GM13977 (cell line): ENCODE measurements at places on chromosomes 1 and 21.

- DNase-seq = no peak
Observed at GRCh38 chr1:2085080-2085479, 34.9 kb downstream of the PRKCZ start.

DNA sequence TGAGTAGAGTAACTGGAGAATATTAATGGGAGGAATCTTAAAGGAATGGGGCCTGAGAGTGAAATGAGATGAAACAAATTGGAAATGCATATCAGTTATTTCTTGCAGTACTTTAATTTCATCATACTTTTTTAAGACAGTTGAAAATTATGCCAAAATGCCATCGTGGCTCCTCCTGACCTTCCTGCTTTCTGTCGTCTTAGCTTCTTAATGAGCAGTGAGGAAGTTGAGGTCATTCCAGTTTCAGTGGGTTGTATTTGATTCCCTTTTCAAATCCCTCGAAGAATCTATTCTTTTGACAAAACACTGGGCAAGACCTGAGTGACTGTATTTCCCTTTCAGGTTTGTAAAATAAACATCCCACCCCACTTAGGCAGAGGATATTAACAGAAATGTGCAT, 134.9 kb upstream of the MAP1LC3C start:
- no peak for DNase-seq

- DNase-seq = peak; percentile 85
Observed at GRCh38 chr1:156096640-156097391, 14.6 kb upstream of the MEX3A start.

DNA sequence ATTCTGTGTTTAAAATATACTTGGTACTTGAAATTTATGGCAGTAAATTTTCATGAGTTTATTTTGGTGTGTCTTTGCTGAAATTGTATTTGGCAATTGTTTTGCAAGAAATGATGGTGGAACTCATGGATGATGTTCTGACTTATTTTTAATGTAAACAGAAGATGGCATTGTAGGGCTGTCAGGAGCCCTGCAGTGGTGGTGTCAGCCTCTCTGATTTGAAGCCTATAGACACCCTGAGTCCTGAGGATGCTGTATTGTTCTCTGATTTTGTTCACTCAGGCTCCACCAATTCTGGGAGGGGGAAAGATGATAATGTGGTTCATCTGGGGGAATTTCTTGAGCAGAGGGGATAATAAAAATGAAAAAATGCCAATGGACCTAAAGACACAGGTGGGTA, 79.8 kb downstream of the LHX8 start:
- DNase-seq = no peak

DNA sequence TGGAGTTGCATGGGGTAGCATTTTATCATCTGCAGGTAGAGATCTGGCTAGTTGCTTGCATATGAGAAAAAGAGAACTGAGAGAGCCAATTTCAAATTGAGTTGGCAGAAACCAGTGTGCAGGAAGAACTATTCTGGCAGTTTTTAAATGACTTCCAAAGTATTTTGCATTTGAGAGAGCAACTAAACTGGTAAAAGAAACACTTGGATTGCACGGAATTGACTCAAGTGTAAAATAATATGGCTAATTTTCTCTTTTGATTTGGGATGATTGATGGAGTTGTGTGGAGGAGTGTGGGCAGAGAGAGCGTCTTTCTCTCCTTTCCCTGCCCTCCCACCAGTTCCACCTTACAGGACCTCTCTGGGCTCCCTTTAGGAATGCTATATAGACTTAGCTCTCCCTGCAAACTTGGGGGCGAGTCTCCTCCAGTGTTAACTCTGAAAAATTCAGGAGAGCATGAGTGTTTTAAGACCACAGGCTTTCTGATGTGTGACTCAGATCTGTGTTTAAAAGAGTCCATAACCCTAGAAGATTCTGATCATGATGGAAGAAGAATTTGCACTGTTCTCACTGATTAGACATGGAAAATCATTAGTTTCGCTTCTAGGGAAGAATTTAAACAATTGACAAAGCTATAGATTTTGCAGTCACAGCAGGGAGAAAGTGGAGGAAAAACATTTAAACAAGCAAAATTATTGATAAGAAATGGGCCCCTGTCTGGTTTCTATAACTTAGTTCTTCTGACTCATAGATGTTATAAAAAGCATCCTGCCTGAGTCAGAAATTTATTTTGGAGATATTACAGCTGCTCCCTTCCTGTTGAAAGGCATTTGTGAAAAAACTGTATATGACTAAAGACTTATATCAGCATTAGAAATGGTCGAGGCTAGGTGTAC, 24.9 kb upstream of the CTBS start:
- peak; percentile 38 for DNase-seq

DNA sequence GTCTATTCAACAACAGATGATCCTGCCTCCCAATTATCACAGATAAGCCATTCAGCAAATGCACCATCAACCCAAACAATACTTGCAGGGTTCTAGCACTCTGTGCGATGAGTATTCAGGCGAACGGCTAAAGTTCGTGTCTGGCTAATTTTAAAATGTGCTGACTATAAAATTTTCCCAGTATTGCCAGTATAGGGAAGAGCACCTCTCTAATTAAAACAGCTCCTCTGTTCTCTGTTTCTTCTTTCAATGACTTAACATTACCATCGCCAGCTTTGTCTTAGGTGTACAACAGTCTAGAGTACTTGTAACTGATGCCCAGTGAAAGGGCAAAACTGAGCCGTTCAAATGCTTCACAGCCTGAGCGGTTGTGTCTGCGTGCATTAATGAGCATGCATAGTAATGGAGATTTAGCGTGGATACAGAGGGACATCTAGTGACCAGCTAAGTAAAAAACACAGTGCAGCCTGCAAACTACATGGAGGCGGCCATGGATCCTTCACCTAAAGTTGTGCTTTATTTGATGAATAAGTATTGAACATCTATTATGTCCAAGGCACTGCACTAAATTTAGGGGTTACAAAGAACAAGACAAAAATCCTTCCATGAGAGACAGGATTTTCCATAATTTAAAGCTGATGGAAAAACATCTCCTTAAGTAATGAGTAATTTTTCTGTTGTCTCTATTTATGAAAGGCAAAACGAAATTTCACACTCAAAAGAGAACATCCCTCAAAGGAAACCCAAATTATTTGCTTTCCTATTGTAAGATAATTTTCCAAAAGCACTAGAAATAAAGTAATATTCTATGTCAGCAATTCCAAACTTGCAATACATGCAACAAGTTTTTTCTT, 120.0 kb downstream of the SETD4 start:
- DNase-seq = peak; percentile 29

DNA sequence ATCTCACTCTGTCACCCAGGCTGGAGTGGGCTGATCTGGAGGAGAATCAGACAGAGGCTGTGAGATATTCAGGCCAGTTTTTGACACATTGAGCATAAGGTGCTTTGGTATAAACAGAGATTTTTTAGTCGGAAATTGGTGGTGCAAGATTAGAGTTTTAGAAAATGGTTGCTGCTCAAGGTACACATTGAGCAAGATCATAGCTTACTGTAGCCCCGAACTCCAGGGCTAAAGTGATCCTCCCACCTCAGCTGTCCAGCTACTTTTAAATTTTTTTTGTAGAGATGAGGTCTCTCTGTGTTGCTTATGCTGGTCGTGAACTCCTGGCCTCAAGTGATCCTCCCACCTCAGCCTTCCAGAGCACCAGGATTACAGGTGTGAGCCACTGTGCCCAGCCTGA, 43.9 kb upstream of the USP1 start:
- DNase-seq = no peak

DNA sequence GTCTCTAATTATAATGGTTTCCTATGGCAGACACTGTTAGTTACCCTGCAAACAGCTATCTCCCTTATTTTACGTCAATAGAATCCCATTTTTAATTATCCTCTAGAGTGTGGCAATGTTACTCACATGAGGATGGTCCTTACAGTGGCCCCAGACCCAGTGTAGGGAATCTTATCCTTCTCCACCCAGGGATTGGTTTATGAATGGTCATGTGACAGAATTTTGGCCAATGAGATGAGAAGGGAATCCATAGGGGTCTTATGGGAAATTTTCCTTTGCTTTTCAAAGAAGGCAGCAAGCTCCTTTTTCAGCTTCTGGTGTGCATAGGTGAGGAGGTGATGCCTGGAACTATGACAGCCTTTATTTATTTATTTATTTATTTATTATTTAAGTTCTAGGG, 59.0 kb upstream of the HUNK start:
- no peak for DNase-seq

GRCh38 chr21:33025106-33025488, 638 bp upstream of the OLIG2 start:
- peak; percentile 36 for DNase-seq

DNA sequence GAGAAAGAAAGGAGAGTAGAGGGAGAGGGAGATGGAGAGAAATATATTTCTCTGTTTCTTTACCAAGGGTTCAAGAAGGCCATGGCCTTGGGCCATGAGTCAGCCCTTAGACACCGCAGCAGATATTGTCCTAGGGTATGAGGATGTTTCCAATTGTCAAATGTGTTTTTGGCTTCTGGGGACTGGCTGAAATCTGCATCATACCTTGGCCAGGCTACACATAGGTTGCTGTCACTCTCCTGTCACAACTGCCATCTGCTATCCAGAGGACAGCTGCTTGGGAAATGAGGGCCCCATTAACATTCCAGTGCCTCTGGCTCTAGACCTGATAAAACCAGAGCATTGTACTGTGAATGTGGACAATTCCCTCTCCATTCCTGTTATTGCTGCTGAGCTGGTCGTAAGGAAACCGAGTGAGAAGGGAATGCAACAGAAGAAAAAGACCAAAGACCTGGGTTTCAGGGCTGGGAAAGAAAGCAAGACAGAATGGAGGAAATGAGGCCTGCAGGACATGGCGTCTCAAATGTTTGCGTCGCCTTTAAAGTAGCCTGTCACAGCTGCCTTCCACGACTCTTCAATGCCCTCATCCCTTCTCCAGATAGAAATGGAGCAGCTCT, 8.8 kb upstream of the PIGC start:
- no peak for DNase-seq

GRCh38 chr1:232259333-232259732, 370.6 kb downstream of the SIPA1L2 start:
- DNase-seq = no peak

DNA sequence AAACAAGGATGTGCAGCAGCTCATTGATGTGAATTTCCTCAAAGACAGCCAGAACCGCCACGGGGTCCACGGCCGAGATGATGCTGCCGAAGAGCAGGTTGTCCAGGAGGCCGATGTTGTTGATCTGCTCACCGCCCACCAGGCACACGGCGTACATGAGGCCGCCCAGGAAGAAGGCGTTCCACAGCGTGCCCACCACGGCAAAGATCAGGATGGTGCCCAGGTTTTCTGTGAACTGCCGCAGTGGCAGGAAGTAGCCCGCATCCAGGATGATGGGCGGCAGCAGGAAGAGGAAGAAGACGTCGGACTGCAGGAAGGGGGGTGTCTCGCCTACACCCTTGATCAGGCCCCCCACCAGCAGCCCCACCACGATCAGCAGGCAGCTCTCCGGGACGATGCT, 41.1 kb downstream of the SLC9A1 start:
- DNase-seq = no peak

- no peak for DNase-seq
Observed at GRCh38 chr1:19260211-19261138, 8.9 kb downstream of the MRTO4 start.

GRCh38 chr1:85495556-85495955, 30.6 kb upstream of the DDAH1 start:
- no peak for DNase-seq

GRCh38 chr1:41607808-41608207, 123.3 kb upstream of the EDN2 start:
- DNase-seq = no peak

GRCh38 chr1:13960375-13960987, 260.5 kb downstream of the PRDM2 start:
- DNase-seq = peak; percentile 74

GRCh38 chr1:206582971-206583706, 29.1 kb downstream of the EIF2D start:
- DNase-seq = no peak

DNA sequence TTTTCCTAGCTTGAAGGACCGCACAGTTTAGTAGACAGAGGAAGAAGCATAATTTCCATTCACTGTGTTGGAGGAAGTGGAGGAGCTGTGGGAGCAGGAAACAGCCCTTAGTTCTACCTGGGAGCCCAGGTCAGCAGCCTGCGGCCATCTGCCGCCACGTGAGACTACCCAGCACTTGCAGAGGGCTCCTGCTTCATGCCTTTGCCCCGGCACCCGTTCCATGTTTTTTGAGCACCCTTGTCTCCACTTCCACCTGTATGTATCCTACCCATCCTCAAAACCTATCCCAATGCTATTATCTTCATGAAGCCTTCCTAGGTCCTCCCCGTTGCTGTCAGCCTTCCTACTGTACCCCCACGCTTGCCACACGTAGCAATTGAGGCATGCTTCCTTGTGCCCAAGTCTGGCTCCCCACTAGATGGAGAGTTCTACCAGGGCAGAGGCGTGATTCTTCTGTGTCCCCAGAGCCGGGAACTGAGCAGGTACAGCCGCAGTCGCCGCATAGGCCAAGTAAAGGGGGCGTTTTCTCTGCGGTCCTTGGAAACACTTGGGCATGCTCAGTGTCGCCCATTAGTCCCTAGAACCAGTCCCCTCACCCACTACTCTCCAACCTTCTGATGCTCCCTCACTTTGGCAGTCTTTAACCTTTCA, 1.9 kb downstream of the SLC6A9 start:
- DNase-seq = peak; percentile 69

DNA sequence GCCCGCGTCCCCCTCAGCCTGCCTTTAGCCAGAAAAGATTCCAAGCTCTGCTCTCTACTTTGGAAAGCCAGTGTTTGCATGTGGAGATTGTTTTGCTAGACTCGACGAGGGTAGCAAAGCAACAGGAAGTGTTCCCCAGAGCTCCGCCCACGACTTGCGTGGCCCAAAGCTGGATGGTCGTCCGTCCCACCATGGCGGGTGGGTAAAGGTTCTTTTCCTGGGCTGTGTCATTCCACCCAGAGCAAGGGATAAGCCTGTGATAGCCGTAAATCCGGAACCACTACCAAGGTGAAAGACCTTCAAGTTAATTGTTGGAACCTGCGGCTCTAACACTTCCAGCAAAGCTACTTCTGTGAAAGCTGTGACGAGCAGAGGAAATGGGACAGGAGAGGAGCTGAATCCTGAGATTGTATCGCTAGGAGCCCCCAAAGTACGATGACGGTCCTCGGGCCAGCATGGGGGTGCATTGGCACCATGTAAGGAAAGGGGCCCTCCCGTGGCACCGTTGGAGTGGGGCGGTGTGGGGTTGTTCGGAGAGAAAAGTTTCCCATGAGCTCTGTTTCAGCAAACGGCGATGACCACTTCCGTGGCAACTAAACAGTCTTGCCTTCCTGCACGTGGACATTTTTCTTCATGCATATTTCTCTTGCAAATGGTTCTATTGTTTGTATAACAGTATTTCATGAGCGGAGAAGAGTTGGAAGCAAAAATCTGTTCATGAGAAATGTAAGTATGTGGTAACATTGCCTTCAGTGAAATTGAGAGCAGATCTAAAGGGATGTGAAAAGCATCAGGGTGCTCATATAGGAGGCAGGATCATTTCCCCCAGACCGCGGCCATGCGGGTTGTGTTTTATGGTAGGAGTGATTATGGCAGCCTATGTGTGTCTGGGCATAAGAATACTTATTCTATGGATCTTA, 8.4 kb downstream of the MX2 start:
- DNase-seq = peak; percentile 66
